ENCODE measurements at places on chromosomes 13 and 19. TPM values are rescaled to one million over a fixed set of nuclear protein-coding genes. Genes with fewer than 3 reads are reported as not detected.

FUT1 gene
- 0.16 TPM for total RNA-seq

GIPR gene
- total RNA-seq: not detected

- no peak for DNase-seq
These were observed 776 bp upstream of the LENG1 start for GRCh38 chr19:54160182-54160811.

DNA sequence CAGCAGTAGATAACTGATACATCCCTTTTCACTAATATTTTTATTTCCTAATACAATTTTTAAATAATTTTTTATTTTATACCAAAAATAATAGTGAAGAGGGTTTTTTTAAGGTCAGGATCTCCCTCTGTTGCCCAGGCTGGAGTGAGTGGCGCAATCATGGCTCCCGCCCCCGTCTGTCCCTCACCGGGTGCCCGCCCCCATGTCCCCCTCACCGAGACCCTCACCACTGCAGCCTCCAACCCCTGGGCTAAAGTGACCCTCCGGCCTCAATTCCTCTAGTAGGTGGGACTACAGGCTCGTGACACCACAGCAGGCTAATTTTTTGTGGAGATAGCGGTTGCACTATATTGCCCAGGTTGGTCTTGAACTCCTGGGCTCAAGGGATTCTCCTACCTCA is 17.8 kb upstream of the ZNF846 start:
- no peak for DNase-seq

DNA sequence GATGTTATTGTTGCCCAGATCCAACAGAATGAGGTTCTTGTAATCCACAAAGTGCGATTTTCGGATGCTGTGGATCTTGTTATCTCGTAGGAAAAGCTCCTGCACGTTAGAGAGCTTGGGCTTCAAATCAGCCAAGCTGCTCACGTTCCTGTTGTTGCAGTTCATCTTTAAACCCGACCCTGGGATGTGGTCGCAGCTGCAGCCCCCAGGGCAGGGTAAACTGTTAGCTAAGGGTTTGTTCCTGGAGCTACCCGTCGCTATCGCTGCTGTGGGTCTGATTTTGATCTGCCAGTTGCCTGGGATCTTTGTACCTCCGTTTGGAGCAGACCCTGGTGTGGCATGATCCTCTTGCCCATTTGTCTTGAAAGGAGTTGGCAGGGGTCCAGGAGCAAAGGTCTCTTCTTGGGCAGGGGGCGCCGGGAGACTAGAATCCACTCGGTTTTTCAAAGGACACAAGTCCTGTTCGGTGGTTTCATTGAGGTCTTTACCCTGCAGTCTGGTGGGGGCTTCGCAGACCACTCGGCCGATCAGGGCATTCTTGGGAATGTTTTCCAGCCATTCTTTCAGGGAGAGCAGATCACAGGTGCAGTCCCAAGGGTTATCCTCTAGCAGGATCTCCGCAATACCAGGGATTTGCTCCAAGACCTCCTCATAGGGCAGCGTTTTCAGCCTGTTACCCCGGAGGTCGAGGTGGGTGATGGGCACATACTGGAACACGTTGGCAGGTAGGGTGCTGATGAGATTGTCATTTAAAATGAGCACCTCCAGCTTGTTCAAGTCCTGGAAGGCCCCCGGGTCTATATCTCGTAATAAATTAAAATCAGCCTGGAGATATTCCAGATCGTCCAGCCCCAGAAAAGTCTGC is 1.8 kb downstream of the SLITRK1 start:
- DNase-seq: no peak

GRCh38 chr19:4867534-4868285 is at the start of gene PLIN3:
Gene PLIN3, minus strand, starts transcription at chr19:4867667. Its CDS starts 6,273 bp downstream, at chr19:4861394.
- peak; percentile 95 for DNase-seq

GRCh38 chr13:91053318-91054065 is 294.0 kb upstream of the MIR17HG start:
- DNase-seq: no peak

GRCh38 chr13:97223711-97224541 is 1.8 kb downstream of the MBNL2 start:
- DNase-seq: peak; percentile 73

REXO1 gene
- 2.2 TPM for total RNA-seq

CEACAM1 gene
- total RNA-seq: not detected

SLC10A2 gene
- not detected for total RNA-seq

- DNase-seq: no peak
These were observed 150.1 kb downstream of the OXGR1 start for GRCh38 chr13:96844195-96844594.

DNA sequence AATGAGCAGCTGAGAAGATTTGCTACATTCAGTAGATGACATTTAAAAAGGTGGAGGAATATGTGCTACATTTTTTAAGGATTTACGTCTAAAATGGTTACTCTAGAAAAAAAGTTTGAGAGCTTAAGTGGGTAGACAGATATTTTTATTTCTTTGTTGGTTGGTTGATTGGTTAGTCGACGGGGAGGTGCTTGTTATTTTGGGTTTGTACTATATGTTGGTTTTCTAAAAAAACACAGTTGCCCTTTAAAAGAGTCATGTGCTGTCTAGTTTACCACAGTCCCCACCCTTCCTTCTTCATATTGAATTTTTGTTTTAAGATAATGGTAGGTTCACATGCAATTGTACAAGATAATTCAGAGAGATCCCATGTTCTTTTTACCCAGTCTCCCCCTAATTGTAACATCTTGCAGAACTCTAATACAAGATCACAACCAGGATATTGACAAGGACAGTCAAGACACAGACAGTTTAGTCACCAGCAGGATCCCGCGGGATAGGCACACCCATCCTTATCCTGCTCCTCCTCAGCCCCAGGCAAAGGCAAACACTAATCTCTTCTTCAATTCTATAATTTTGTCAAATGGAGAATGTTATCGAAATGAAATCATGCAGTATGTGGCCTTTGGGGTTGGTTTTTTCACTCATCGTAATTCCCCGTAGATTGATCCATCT is 171.4 kb downstream of the FOXO1 start:
- DNase-seq: no peak
